ENCODE measurements at places on chromosomes 2 and 18.

- peak; percentile 11 for DNase-seq
Observed at GRCh38 chr2:204946892-204947291, 401.6 kb downstream of the PARD3B start.

DNA sequence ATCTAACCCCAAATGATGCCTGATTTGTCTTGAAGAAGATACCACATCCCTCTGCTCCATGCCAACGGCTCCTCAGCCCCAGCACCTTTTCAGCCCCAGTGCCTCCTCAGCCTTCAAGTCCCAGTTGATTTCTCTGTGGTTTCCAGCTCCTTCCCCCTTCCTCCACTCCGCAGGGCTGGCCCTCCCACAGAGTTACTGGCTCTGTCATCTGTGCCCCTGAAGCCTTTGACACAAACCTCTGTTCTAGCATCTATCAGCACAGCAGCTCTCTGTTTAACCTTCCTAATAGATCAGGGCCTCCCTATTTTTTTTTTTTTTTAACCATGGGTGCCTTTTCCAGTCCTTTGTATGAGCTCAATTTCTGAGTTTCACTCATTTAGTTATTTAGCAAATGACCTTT, 201.3 kb upstream of the CXCR4 start:
- DNase-seq, result no peak

GRCh38 chr2:63488118-63488713, 100.1 kb downstream of the WDPCP start:
- peak; percentile 39 for DNase-seq

DNA sequence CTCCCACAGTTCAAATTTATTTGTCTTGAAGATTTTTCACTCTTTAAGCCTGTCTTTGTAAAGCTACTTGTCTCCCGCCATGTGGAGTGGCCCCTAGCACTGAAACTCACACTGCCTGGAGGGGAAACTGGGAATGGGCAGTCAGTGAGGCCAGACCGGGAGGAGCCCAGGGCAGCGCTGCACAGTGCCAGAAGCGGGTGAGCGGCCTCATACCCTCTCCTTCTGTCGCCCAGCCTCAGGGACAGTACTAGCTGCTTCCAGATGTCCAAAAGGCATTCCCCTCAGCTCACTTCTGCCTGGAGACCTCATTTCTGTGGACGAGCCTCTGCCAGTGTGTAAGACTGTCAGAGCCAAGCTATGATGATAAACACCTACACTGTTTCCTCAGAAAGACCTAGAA, 79.9 kb downstream of the SEPTIN10 start:
- no peak for DNase-seq

- no peak for DNase-seq
Observed at GRCh38 chr18:76654577-76654976, 159.5 kb upstream of the ZNF516 start.

DNA sequence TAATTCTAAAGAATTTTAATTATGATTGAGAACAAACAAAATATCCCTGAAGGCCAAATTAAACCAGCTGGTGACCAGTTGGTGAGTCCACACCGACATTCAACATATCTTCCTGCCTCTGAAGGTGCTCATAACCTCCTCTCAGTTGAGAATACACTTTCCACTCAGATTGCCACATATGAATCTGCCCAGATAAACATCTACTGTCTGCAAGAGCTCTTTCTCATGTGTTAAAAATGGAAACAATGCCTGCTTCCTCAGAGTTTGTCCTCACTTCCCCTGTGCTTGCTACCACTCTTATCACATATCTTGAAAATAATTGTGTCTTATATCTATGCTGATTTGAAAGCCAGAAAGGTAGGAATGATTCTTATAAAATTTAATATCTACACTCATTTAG, 177.7 kb upstream of the GULP1 start:
- DNase-seq, result peak; percentile 49

DNA sequence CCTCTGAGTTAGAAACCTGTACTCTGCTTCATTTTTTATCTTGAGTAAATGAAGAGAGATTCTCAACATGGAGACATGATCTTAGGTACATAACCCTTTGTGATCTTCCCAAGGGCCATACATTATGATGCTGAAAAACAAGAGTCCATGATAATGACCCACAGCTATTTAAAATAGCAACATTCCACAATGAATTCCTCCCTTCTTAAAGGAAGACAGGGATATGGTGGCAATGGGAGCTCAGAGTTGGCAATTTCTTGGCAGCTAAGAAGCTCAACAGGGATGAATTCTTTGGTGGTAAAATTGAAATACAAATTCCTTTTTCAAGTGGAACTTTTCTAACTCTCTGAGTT, 638.5 kb downstream of the CNTNAP5 start:
- DNase-seq, result no peak
